Activated CD4-positive, alpha-beta T cell treated with anti-CD3 and anti-CD28 coated beads for 36 hours (primary cell): ENCODE measurements at places on chromosomes 4 and X.

GRCh38 chrX:63740382-63740781 lies 44.6 kb downstream of the ARHGEF9 start:
- DNase-seq, result no peak

DNA sequence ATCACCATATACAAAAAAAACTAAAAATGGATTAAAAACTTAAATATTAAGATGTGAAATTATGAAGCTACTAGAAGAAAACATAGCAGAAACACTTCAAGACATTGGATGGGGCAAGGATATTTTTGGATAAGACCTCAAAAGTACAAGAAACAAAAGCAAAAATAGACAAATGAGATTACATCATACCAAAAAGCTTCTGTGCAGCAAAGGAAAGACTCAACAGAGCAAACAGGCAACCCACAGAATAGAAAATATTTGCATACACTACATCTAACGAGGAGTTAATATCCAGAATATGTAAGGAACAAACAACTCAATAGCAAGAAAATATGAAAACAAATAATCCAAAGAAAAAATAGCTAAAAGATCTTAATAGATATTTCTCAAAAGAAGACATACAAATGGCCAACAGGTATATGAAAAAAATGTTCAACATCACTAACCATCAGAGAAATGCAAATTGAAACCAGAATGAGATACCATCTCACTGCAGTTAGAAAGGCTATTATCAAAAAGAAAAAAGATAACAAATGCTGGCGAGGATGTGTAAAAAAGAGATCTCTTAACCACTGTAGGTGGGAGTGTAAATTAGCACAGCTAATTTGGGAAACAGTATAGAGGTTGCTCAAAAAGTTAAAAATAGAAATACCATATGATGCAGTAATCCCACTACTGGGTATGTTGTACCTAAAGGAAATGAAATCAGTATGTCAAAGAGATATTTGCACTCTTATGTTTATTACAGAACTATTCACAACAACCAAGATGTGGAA lies 17.8 kb upstream of the LRCH2 start:
- DNase-seq, result no peak

DNA sequence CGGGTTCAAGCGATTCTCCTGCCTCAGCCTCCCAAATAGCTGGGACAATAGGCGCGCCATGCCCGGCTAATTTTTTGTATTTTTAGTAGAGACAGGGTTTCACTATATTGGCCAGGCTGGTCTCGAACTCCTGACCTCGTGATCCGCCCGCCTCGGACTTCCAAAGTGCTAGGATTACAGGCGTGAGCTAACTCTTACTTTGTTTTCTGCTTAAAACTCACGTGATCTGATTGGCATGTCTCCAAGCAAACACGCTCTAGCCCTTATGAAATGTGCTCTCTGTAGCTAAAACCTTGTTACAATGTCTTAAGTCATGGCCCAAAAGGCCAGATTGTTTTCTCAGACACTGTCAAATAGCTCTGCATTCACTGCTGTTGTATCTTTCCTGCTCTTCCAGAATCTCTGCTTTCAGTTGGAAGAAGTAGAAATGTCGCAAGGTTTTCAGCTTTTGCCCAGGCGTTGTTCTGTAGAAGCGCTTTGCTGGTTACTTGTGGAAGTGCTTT lies 39.7 kb upstream of the OGT start:
- DNase-seq, result no peak

DNA sequence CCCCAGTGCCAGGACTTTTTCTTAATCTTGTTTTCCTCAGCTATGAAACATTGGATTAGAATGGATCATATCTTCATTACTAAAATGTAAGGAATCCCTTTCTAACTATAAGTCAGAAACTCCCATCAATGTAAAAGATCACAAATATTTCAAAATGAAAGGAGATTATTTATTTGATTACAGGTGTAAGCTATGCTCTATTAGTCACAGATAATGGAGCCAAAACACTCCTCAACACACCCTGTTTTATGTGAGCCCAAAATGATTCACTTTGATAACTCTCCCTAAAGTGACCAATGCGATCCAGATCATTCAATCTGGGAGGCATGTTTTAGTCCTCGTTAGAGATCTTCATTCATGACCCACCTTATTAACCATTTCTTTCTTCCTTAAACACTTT lies 566.7 kb upstream of the TENM3 start:
- no peak for DNase-seq

- DNase-seq, result no peak
Observed at GRCh38 chr4:111466811-111467604, 678.2 kb upstream of the FAM241A start.

- no peak for DNase-seq
Observed at GRCh38 chr4:11566444-11567022, 137.8 kb upstream of the HS3ST1 start.

DNA sequence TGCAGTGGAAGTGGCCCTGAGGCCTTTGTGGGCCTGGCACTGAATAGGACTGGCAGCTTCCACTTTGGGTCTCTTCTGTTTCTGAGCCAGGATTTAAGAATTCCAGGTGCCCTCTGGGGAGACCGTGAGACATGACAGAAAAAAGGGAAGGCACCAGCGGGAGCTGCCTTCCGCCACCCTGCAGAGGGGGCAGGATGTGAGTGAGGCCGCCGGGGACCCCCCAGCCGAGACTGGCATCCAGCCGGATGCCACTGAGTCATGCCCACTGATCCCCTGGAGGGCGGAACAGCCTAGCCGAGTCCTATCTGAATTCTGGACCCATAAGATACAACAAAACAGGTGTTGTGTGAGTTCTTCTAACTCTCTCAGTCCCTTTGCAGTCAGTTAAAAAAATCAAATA lies 41.3 kb downstream of the C4orf50 start:
- DNase-seq, result no peak

DNA sequence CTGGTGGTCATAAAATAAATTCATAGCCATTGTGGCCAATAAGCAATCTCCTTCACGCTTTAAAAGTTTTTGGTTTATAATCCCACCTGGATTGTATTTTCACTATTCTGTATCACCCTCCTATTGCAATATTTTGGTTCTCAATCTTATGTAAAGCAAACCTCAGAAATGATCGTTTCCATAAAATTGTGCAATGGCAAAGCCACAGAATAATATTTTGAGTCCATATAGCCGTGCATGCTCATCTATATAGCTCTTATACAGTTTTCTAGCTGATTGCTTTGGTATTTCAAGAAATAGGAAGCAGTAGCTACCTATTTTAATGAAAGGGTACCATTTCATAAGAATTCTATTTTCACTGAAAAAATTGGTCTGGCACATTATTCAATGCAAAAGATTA lies 10.0 kb upstream of the HAND2 start:
- no peak for DNase-seq

DNA sequence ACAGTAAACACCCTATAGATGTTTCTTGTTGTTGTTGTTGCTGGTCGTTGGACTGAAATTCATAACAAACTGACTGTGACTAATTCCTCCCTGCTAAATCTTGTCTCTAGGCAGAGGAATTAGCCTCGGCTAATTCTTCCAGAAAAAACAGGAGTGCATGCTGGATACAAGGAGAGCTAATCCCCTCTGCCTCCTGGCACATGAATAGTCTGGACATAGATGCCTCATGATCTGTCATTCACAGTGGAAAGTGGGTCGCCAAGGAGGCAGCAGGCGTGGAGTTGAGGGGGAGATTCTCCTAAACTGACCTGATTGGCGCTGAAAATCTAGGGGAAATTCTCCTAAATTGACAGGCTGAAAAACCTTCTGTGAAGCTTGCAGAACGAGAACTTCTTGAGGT lies 220.1 kb downstream of the DCTD start:
- no peak for DNase-seq

DNA sequence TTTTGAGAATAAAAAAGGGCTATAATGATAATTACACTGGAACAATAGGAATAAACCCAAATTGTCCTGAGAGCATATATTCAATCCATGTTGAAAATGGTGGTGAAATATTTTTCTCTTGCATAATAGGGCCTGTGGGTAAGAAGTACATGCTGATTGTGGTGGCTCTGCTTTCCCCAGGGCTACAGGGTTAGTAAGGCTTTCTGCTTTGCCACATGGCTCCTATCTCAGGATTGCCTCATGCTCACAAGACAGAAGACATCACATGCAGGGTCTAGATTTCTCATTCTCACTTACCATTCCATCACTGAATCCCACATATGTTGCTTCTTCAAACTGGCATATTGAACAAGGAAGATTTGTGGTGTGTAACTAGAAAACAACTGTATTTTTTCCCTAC lies 12.4 kb upstream of the VEGFC start:
- no peak for DNase-seq

GRCh38 chr4:39469429-39470077 lies 10.7 kb downstream of the LIAS start:
- DNase-seq, result peak; percentile 18

DNA sequence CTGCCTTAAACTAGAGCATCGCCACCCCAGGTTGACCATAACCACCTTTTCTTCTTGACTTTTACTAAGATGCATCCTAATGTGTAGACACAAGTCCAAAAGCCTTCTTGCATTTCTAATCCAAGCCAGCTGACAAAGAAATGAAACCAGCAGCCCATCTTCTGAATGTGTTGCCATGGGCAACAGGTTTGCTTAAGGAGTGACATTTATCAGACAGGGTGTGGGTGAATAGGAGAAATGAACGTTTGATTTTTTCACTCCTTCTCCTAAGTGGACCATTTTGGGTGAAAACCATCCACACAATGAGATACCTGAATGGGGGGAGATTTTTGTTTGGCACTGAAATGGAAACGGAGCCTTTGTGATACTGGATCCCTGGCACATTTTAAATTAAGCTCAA lies 72.7 kb upstream of the C4orf50 start:
- DNase-seq, result no peak
